ENCODE measurements at places on chromosomes 1 and 21.

- DNase-seq, result no peak
Observed at GRCh38 chr1:228852511-228853088, 117.3 kb downstream of the RHOU start.

GRCh38 chr1:186202271-186202764, 172.7 kb downstream of the TPR start:
- DNase-seq, result no peak

GRCh38 chr1:190479516-190479915, 1.9 kb upstream of the BRINP3 start:
- peak; percentile 7 for DNase-seq

- DNase-seq, result no peak
Observed at GRCh38 chr1:113035086-113035485, 37.9 kb upstream of the LRIG2 start.

- peak; percentile 37 for DNase-seq
Observed at GRCh38 chr1:213982672-213983492, 4.9 kb upstream of the PROX1 start.

GRCh38 chr1:34603594-34603993, 151.3 kb upstream of the GJB5 start:
- no peak for DNase-seq

DNA sequence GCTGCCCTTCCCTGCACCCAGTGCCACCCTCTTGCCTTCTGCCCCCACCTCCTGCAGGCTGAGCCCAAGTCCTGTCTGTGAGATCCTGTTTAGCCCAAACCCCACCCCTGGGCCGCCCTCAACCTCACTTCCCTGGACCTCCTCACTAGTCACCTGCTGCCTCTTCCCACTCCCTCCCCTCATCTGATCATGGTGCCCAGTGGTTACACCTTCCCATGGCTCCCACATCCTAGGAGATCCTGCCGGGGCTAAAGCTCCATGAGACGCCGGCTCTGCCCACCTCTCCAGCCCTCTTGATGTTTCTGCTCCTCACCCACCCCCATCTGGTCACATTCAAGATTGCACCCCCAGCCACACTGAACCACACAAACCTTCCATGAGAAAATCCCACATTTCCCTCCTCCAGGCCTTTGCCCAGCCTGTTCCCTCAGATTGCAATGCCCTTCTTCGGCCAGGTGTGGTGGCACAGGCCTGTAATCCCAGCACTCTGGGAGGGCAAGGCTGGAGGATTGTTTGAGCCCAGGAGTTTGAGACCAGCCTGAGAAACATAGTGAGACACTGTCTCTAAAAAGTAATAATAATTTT, 17.0 kb downstream of the TTC39A start:
- no peak for DNase-seq

DNA sequence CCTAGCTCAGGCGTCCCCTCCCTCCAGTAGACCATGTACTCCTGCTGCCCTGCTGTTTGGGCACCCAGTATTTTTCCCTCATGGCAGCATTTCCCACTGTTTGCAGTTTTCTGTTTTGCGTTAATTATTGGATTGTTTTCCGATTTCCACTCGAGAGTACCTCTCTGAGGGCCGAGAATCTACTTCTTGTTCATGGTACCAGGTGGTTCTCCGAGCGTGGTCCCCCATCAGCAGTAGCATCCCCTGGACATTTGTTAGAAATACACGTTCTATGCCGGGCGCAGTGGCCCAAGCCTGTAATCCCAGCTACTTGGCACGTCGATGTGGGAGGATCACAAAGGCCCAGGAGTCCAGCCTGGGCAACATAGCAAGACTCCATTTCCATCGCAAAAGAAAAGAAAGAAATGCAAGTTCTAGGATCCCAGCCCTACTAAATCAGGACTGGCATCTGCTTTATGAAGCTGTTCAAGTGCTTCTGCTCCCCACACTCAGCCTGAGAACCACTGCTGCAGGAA, 690 bp downstream of the RRP1 start:
- DNase-seq, result no peak

DNA sequence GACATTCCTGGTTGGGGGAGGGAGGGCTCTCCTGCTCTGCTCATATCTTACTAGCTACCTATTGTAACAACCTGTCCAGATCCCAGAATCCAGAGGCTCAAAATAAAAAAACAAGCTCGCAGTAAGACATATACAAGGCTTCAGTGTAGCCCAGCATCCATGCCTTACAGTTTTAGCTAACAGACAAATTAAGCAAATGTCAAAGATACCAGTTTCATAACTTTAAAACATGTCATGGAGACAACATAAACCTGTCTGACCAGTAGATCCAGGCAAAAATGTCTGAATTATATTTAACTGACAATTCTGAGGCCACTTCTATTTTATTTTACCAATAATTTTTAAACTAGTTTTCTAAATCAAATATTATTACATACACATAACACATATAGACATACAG, 167.7 kb upstream of the TNR start:
- DNase-seq, result no peak

DNA sequence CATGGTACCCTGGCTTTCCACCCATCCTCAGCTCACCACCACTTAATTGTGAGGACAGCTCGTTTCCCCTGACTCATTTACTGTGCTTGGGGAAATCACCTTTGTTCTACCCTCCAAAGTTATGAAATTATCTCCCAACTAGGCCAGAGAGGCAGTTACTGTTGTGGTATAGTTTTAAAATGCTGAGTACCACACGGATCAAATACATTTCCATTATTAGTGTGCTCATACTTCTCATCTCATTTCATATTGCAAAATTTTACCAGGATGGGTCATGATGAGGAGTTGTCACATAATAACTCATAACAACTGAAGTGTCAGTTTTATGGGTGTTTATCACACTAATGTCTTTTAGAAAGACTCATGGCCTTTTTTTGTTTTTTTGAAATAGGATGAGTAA, 9.2 kb upstream of the OR2B11 start:
- DNase-seq, result no peak

GRCh38 chr1:12386130-12386529, 156.3 kb downstream of the VPS13D start:
- DNase-seq, result no peak

DNA sequence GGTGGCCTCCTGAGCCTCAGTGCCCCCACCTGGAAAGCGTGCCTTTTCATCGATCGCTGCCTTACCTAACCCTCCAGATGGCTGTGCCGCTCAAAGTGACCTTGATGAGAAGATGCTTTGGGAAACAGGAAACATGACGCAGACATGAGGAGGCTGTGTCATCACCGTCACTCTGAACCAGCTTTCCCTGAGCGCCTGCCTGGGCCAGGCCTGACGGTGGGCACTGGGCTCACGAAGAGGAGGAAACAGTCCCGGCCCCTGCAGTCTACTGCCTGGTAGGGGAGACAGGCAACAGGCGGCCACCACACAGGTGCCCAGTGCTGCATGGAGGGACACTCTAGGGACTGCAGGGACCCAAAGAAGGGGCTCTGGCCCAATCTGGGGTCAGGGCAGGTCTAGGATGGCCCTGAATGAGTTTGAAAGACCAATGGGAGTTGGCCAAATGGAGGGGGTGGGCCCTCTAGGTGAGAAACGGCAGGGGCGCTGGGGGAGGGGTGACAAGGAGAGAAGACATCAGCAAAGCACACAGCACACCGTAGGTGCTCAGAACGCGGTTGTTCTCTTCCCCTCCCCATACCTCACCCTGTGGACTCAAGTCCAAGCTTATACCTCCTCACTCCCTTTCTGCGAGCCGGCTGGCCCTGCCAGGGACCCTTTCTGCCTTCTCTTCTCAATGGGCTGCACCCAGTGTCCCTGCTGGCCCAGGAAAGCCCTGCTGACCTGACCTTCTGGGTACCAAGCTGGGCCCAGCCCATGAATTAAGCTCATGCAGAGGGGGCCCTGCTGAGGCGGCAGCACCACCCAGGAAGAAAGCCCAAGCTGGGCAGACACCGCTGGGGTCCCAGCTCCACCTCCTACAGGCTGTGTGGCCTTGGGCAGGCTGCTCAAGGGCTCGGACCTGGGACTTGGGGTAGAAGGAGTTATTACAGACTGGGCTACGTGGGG, 44.9 kb downstream of the GLIS1 start:
- DNase-seq, result no peak

DNA sequence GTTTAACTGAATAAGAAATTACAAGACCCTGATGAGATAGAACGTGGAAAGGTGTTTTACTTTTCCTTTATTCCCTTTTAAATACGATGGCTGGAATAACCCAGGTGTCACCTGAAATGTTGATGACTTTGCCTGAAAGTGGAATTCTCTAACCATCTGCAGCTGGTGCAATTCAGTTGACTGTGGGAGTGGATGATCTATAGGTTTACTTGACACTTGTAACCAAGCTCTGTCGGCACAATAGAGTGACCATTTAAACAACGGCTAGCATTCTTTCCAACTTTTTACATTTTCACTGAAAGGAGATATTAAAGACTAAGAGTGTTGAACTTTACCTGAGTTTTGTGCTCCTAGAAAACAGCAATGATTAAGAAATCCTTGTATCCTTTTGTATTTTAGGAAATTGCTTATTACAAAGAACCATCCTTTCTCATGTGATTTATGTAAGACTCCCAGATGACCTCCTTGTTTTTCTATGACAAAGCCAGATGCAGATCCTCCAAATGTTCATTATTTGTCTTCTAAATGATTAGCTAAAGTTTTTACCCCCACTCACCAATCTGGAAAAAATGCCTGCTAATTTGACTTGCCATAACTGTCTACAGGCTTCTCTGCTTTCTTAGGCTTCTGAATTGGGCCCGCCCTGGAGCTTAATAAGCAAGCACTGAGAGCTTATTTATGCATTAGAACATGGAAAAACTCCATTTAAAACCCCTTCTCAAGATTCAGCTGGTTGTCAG, 129.5 kb upstream of the LRRC7 start:
- DNase-seq, result no peak

GRCh38 chr1:196071447-196071846, 536.8 kb downstream of the KCNT2 start:
- DNase-seq, result no peak

DNA sequence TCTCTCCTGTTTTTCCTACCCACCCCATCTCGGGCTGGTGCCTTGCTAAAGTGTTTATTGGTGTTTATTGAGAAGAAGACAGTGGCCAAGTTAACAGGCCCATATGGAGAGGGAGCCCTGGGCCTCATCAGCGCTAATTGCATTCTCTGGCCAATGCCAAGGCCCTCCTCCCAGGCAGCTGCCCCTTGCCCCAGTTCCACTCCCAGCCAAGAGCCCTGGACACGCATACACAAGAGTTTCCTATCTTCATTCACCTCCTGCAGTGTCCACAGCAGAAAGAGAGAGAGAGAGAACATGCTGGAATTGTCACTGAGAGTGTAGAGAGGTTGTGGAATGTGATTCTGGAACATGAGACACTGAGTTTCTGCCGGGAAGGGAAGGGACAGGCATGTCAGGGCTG, 25.4 kb upstream of the VWA5B1 start:
- no peak for DNase-seq

GRCh38 chr1:190000365-190000872, 477.2 kb downstream of the BRINP3 start:
- no peak for DNase-seq

GRCh38 chr1:113137563-113137962, 64.6 kb downstream of the LRIG2 start:
- DNase-seq, result no peak

- no peak for DNase-seq
Observed at GRCh38 chr1:224273641-224274040, 56.3 kb downstream of the NVL start.

DNA sequence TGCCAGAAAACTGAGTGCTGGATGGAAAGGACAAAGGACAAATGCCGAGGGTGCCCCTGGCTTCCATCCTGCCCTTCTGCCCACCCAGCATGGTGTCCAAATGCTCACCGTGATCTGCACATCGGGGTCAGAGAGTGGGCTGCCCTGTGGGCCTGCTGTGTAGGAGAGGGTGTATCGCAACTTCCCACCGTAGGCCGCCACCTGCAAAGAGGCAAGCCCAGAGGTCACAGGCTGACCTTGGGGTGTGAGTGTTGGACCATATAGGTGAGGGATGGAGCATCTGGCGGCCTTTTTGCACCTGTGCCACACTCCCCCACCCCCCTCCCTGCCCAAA, 53.5 kb downstream of the LDLRAD2 start:
- no peak for DNase-seq

DNA sequence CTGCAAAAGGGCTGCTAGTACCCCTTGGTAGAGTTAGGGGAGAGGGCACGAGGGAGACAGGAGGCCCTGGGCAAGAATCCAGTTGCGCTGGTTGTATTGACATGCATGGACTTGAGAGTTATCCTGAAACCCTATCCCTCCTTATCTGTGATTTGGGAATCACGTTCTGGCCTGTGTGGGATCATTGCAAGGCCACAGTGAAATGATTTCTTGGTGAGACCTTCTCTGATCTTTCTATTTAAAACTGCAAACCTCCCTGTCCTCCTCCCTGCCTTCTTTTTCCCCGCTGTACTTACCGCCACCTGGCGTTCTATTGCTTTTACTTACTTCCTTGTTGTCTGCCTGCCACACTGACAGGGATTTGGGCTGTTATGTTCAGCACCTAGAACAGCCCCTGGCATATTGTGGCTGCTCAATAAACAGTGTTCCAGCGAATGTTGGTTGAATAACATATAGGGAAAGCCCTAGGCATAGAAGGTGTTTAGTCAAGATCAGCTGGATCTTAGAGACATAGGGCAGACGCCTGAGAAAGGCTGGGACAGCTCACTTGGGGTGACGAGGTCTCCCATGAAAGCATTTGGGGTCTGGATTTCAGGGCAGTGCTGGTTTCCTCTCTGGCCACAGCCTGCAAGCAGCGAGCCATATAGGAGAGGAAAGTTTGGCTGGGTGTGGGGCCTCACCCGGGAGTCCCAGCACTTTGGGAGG, 25.6 kb downstream of the ALPL start:
- peak; percentile 34 for DNase-seq

DNA sequence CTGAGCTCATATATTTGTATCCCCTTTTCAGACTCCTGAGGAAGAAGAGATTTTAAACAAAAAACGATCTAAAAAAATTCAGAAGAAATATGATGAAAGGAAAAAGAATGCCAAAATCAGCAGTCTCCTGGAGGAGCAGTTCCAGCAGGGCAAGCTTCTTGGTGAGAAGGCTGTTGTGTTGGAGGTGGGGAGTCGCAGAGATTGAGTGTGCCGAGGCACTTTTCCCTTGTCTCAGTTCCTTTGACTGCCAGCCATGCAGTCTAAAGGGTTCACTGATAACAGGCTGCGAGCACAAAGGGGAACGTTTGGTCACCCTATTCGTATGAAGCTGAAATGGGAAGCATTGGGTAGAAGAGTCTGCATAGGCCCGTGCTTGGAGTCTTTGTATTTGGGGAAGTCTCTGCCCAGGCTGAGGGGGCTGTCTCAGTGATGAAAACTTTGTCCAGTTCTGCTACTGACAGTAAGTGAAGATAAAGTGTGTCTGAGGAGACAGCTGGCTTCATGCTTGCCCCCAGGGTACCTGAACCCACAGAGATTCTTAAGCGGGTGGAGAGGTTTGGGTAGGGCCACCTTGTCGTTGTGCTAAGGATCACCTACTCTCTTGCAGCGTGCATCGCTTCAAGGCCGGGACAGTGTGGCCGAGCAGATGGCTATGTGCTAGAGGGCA, 2.8 kb downstream of the RPS8 start:
- no peak for DNase-seq

DNA sequence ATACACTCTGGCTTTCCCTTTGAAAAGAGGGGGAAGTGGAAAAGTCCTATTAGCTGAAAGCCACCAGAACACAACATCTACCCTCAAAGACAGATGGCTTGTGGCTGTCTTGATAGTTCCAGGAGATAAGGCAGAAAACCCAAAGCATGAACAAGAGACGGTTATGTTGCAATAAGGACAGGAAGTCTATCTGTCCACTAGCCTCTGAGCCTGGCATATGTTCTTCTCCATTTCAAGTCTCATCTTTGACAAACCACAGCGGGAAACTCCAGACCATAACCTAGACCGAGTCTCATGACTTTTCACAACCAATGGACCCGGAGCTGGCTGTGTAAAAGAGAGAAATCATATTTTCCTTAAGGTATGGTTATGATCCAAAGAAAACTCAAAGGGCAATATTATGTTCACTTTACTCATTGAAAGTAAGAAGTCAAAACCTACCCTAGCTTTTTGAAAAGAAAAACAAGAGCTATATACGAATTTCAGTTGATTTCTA, 33.8 kb downstream of the DUSP10 start:
- no peak for DNase-seq
